ENCODE measurements at places on chromosomes 1 and 21. TPM values are rescaled to one million over a fixed set of nuclear protein-coding genes. Genes with fewer than 3 reads are reported as not detected.

The OR2L2 gene
- total RNA-seq, result not detected

The LHX8 gene
- not detected for total RNA-seq

The LDLRAD2 gene
- total RNA-seq, result not detected

The ADAM30 gene
- total RNA-seq, result not detected

The BCAN gene
- not detected for total RNA-seq

The PTGER3 gene
- 3.4 TPM for total RNA-seq

The KIF17 gene
- total RNA-seq, result not detected

The PGLYRP4 gene
- not detected for total RNA-seq

- peaks cover 85% of the 10 kb centered on the region for H3K4me1 ChIP-seq
- H3K27ac ChIP-seq, result peak overlapping the region; percentile 48
- DNase-seq, result no peak
- H3K4me3 ChIP-seq, result no peak overlapping the region
- H3K27me3 ChIP-seq, result no peaks in the 10 kb centered on the region
Observed at GRCh38 chr1:25553749-25554429, 10.5 kb downstream of the LDLRAP1 start.

- DNase-seq, result no peak
- H3K36me3 ChIP-seq, result peaks cover 8% of the 10 kb centered on the region
- H3K27ac ChIP-seq, result no peak overlapping the region
- H3K27me3 ChIP-seq, result peaks cover 6% of the 10 kb centered on the region
Observed at GRCh38 chr1:108811611-108812010, 45.3 kb downstream of the AKNAD1 start.

GRCh38 chr1:3130268-3130667, 61.3 kb downstream of the PRDM16 start:
- DNase-seq, result no peak
- H3K4me1 ChIP-seq, result no peaks in the 10 kb centered on the region
- H3K36me3 ChIP-seq, result no peaks in the 10 kb centered on the region
- no peak overlapping the region for H3K4me3 ChIP-seq
- H3K27me3 ChIP-seq, result no peaks in the 10 kb centered on the region
- H3K27ac ChIP-seq, result no peak overlapping the region

GRCh38 chr1:39926343-39926793, 24.7 kb upstream of the MYCL start:
- DNase-seq, result no peak
- peaks cover 5% of the 10 kb centered on the region for H3K4me1 ChIP-seq
- H3K27me3 ChIP-seq, result no peaks in the 10 kb centered on the region
- no peak overlapping the region for H3K4me3 ChIP-seq
- H3K27ac ChIP-seq, result no peak overlapping the region

DNA sequence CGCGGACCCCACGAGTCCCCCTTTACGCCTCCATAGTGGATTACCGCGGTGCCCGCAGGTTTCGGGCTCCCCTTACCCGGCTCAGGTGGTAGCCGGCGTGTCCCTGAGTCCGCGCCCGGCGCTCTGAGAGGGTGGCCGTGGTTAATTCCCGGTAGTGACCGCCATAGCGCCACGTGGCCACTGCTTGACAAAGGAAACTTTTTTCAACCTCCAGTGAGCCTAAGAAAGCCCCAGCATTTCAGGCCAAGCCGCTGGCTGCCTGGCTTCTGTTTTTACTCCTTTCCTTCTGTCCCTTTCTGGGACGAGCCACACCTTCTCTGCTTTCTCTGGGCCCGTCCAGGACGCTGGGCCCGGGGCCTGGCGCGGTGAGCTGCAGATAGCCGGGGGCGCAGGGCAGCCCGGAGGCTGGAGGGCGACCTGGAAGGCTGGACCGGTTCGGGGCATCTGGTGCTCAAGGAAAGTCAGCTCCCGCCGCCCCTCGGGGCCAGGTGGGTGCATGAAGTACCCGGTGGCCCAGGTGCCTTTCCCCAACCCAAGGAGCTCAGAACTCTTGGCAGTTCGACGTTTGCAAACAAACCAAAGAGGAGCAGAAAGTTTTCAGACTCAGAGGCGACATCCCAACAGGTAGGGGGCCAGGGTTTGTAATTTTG, 540 bp upstream of the C1orf198 start:
- H3K4me1 ChIP-seq, result peaks cover 16% of the 10 kb centered on the region
- H3K4me3 ChIP-seq, result peak overlapping the region; percentile 76
- H3K36me3 ChIP-seq, result no peaks in the 10 kb centered on the region
- H3K27ac ChIP-seq, result no peak overlapping the region
- H3K27me3 ChIP-seq, result peaks cover 41% of the 10 kb centered on the region
- no peak for DNase-seq

- H3K4me1 ChIP-seq, result no peaks in the 10 kb centered on the region
- H3K36me3 ChIP-seq, result no peaks in the 10 kb centered on the region
- H3K27me3 ChIP-seq, result no peaks in the 10 kb centered on the region
- H3K4me3 ChIP-seq, result no peak overlapping the region
- no peak overlapping the region for H3K27ac ChIP-seq
Observed at GRCh38 chr1:64663668-64664067, 81.2 kb upstream of the RAVER2 start.

DNA sequence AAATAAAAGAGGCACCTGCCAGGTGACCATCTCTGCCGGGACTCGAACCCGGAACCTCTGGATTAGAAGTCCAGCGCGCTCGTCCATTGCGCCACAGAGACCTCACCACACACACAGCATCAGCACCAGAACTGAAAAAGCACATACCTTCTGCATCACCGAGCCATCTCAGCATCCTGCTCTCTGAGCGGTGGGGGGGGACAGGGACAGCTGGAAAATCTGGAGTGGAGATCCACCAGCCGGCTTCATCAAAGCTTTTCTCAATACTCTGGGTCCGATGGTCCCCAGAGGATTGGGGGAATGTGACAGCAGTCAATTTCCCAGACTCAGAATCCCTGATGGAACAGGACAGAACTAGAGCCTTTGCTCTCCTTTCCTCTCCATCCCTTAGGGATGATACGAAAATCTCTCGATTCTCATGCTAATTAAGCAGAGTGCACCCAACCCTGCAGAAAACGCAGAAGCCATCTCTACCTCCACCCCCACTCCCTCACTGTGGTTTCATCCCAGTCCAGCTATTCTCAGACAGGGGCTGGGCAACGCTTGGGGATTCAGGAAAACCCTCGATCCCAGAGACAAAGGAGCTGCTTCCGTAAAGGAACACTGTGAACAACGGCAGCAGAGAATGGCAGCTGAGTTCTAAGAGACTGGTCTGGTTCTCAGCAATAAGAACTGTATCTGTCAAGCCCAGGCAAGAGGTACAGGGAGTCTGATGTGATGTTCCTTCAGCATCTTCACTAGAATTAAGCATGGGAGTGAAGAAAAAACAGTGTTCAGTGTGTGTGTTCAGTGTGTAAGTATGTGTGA, 29.6 kb upstream of the CADM3 start:
- no peak for DNase-seq
- no peaks in the 10 kb centered on the region for H3K4me1 ChIP-seq
- H3K27ac ChIP-seq, result no peak overlapping the region
- no peak overlapping the region for H3K4me3 ChIP-seq

GRCh38 chr1:151612501-151613281, 841 bp downstream of the SNX27 start:
- peak overlapping the region; percentile 94 for H3K27ac ChIP-seq
- peaks cover 34% of the 10 kb centered on the region for H3K4me1 ChIP-seq
- peak overlapping the region; percentile 95 for H3K4me3 ChIP-seq

DNA sequence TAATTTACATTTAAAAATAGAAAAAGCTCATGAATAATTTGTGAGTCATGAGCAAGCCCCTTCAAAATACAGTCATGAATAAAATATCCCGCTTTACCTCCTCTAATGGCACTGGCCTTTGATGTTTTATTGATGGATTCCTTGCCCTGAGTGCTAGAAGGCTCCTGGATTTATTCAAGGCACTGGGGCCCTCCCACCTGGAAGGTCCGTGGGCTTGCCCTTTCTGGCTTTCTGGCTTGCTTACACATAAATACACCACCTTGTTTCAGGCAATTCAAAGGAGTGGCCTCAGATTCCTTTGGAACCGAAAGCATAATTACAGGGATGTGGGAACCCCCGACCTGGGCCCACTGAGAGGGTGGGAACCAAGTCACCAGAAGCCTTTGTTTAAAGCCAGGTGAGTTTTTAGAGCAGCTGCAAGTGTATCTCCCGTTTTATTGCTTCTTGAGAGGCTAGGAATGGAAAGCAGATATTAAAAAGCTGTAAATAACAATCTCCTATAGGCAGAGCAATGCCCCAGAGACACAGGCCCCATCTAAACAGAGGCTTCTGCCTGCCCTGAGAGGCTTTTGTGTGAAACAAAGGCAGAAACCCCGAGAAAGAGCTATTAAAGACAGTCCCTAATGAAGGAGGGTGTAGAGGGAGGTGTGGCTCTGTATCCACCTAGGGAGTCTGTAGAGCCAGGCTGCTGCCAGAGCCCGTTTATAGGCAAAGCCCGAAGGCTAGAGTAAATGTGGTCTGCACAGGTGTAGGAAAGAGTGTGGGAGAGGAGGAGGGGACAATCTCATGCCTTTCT, 126.4 kb downstream of the FAM78B start:
- H3K27me3 ChIP-seq, result peaks cover 5% of the 10 kb centered on the region
- H3K36me3 ChIP-seq, result no peaks in the 10 kb centered on the region
- H3K27ac ChIP-seq, result no peak overlapping the region
- H3K4me3 ChIP-seq, result no peak overlapping the region
- no peaks in the 10 kb centered on the region for H3K4me1 ChIP-seq

GRCh38 chr1:169623132-169623926, 6.6 kb downstream of the SELP start:
- no peak for DNase-seq
- H3K4me1 ChIP-seq, result peaks cover 41% of the 10 kb centered on the region
- H3K27ac ChIP-seq, result no peak overlapping the region
- no peak overlapping the region for H3K4me3 ChIP-seq
- peaks cover 3% of the 10 kb centered on the region for H3K36me3 ChIP-seq

DNA sequence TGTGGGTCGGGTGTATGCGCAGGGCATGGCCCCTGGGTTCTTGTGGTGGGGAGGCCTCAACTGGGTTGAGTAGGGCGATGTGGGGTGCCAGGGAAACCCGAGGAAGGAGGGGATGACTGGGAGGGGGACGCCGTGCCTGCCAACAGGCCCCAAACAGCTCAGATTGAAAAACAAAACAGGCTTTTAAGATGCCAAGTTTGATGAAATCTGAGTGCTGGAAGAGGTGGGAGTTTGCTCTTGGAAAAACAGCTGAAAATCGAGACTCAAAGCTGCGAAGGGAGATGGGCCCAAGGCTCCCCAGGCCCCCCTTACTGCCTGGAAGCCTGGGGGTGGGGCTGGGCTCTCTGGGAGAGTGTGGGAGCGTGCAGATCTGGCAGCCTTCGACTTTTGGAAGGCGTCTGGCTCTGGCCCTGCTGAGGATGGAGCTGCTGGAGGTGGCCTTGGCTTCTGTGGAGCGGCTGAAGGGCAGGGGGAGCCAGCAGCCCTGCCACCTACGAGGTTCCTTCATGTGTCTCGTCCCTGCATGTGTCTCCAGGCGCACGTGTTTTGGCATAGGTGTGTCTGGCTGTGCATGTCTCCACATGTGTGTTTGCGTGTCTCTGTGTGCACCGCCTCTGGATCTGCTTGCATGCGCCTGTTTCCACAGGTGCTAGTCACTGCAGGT, 33.3 kb downstream of the PTPRF start:
- H3K4me3 ChIP-seq, result no peak overlapping the region
- no peaks in the 10 kb centered on the region for H3K36me3 ChIP-seq
- peak overlapping the region; percentile 27 for H3K27ac ChIP-seq
- peaks cover 11% of the 10 kb centered on the region for H3K4me1 ChIP-seq

- no peak overlapping the region for H3K4me3 ChIP-seq
- H3K4me1 ChIP-seq, result peaks cover 19% of the 10 kb centered on the region
- no peak overlapping the region for H3K27ac ChIP-seq
- peaks cover 35% of the 10 kb centered on the region for H3K36me3 ChIP-seq
Observed at GRCh38 chr1:168583571-168583970, 7.2 kb downstream of the XCL1 start.

DNA sequence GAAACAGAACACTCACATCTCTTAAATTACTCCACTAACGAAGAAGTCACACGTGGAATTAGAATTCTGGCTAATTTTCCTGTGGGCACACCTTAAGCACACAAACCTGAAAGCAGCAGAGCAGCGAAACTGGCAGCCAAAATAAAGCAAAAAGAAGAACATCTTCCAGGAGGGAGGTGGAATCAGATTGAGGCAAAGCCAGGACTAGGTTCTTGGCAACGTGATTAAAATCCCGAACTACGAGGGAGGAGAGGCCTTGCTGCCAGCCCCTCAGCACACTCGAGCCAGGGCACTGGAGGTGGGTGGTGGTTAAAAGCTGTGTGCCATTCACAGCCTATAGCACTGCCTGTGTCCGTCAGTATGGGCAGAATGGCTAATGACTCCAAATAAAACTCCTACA, 58.0 kb downstream of the HIVEP3 start:
- H3K27me3 ChIP-seq, result peaks cover 2% of the 10 kb centered on the region
- no peak for DNase-seq
- H3K4me3 ChIP-seq, result no peak overlapping the region
- no peaks in the 10 kb centered on the region for H3K36me3 ChIP-seq
- H3K4me1 ChIP-seq, result peaks cover 30% of the 10 kb centered on the region
- H3K27ac ChIP-seq, result no peak overlapping the region

- H3K36me3 ChIP-seq, result no peaks in the 10 kb centered on the region
- no peak overlapping the region for H3K27ac ChIP-seq
- H3K4me1 ChIP-seq, result peaks cover 21% of the 10 kb centered on the region
- no peak overlapping the region for H3K4me3 ChIP-seq
- DNase-seq, result no peak
- peaks cover 23% of the 10 kb centered on the region for H3K27me3 ChIP-seq
Observed at GRCh38 chr1:157158967-157159366, 20.8 kb upstream of the ETV3 start.

DNA sequence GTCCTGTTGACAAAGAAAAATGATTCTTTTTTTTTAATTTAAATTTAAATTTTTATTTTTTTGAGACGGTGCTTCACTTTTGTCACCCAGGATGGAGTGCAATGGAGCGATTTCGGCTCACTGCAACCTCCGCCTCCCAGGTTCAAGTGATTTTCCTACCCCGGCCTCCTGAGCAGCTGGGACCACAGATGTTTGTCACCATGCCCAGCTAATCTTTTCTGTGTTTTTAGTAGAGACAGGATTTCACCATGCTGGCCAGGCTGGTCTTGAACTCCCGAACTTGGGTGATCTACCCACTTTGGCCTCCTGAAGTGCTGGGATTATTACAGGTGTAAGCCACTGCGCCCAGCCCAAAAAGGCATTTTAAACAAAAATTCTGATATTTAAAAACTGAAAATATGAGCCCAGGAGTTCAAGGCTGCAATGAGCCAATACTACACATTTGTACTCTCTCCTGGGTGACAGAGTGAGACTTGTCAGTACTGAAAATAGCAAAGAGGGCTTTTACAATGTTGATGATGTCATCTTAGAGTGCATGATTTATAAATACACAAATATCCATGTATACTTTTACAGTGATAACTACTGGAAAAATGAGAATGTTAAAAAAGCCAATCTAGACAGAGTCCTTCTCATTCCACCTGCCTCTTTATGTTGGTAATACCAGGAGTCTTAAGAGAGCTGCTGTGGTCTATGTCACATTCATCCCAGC, 56.0 kb upstream of the STUM start:
- peaks cover 6% of the 10 kb centered on the region for H3K4me1 ChIP-seq
- H3K36me3 ChIP-seq, result no peaks in the 10 kb centered on the region
- no peak overlapping the region for H3K4me3 ChIP-seq
- no peak for DNase-seq
